GOT3 (cell line): ENCODE measurements at places on chromosomes 13 and 19.

DNA sequence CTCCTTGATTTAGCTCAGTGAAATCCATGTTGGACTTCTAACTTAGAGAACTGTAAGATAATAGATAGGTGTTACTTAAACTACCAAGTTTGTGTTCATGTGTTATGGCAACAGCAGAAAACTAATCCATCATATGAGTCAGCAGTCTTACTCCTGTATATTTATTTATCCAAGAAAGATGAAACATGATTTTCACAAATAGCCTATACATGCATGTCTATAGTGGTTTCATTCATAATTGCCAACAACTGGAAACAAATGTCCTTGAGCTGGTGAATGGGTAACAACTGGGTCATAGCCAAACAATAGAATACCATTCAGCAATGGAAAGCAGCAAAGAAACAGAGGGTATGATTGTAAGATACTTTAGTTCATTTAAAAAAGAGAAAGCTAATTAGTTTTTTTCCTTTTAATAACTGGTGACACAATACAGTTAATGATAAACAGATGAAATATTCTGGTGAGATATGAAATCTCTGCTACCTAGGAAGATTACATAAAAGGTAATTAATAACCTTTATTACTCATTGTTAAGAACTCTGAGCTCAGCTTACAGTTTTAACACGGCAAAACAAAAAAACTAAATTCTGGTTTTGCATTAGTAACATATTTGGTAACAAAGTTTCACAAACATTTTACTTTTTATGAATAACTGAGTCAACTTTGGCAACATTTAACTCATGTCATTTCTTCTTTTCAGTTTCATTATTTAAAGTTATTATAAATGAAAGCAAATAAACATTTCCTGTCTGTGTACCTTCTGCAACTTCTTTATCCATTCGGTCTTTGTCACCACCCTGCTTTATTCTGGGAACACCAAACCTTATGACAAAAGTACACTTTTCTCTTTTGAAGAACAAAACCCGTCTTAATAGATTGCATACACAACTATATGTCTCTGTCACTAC is 181.3 kb downstream of the LIG4 start:
- DNase-seq, result no peak

DNA sequence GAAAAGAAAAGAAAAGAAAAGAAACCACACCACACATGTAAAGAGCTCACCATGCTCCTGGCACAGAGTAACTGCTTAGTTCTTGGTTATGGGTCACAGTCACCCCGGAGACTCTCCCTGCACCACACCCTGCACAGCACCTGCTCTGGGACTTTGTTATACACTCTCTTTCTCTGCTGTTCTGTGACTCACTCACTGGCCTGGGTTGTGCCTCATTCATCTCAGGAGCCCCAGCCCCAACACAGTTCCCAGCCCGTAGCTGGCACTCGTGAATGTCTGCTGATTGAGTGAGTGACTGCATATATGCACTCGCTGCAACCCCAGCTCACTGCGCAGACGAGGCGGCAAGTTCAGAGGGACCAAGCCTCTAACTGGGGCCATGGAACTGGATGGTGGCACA is 22.9 kb upstream of the ZNF507 start:
- no peak for DNase-seq

DNA sequence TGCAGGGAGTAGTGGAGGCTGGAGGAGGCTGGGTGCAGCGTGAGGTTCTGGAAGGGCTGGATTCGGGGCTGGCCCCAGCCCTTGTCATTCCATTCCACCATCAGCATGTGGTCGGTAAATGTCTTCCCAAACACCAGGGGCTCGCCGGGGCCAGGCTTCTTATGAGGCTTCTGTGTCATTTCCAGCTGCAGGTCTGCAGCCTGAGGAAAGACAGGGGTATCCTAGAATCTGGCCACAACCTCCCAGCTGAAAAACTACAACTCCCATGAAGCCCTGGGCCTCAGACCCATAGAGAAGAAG is 4.4 kb downstream of the BCAT2 start:
- no peak for DNase-seq

DNA sequence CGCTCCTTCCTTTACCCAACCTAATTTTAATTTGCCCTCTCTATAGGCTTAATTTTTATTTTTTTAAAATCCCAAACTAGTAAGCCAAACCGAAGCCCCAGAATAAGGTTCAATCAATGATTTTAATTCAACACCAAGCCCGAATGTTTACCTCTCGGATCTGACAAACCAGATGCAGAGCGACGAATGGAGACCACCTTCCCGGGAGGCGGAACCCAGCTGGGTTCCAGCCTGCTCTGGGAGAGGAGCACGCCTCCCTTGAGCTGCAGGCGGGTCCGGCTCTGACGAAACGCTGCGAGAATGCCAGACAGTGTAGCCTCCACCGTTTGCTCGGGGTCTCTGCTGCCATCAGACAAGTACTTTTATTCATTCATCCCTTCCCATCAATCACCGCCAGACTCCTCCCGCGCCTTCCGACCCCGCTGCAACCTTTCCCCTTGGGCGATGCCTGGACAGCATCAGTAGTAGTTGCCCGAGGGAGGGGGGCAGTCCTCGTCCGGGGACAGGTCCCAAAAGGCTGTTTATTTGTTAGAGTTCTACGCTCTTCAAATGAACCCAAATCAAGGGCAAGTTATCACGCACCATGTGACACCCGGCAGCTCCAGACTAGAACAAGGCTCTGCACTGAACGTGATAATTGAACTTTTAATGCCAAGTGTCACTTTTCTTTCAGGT is 752 bp upstream of the EDNRB start:
- DNase-seq, result no peak

GRCh38 chr13:20475927-20476691 is 49.5 kb downstream of the CRYL1 start:
- DNase-seq, result no peak

GRCh38 chr19:13804830-13805683 is 9.8 kb downstream of the ZSWIM4 start:
- DNase-seq, result no peak

GRCh38 chr13:35378939-35379338 is 97.5 kb downstream of the MAB21L1 start:
- DNase-seq, result no peak

DNA sequence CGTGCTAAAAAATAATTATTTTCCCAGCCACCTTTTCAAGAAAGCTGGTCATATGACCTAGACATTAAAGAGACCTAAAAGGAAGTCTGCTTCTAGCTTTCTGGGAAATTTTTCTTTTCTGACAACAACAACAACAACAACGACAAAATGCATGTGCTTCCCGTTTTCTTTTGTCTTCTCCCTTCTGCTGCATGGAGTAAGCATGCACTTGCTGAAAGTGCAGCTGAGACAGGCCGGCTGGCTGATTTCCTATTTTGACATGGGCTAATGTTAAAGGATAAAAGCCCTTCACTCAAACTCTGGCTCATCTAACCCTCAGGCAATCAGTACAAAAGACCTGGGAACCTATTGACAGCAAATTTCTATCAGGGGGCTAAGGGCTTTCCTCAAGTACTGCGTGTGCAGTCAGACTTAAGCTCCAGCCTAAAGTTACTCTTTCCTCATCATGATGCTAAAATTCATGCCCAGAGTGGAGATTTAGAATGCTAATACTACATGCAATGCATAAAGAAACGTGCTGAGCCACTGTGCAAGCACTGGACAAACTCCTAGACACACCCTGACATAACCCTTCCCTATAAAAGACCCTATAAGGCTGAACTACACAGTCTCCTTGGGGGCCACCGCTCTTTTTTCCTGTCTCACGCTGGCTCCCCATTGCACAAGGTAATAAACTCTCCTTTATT is 811.1 kb downstream of the UQCRFS1 start:
- DNase-seq, result no peak

GRCh38 chr19:18992696-18993095 is 40.6 kb downstream of the SUGP2 start:
- DNase-seq, result no peak

- DNase-seq, result no peak
Measured at GRCh38 chr13:69234171-69234570, 873.5 kb upstream of the ATXN8OS start.

DNA sequence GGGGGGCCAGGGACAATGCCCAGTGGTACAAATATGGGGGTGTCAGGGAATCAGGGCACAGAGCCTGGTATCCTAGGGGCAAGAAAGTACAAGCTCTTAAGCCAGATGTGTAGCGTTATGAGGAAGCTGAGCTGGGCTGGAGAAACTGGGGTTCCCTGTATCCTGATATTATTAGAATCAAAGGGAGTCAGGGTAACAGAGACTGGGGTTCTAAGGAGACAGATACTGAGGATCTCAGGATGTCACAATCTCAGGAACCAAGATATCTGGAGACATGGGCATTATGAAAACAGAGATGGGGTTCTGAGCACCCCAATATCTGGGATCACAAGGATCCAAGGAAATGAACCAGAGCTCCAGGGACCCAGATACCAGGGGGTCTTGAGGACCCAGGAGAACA is 784 bp downstream of the BCL3 start:
- no peak for DNase-seq

- no peak for DNase-seq
Measured at GRCh38 chr13:107590556-107590955, 624.8 kb downstream of the LIG4 start.

DNA sequence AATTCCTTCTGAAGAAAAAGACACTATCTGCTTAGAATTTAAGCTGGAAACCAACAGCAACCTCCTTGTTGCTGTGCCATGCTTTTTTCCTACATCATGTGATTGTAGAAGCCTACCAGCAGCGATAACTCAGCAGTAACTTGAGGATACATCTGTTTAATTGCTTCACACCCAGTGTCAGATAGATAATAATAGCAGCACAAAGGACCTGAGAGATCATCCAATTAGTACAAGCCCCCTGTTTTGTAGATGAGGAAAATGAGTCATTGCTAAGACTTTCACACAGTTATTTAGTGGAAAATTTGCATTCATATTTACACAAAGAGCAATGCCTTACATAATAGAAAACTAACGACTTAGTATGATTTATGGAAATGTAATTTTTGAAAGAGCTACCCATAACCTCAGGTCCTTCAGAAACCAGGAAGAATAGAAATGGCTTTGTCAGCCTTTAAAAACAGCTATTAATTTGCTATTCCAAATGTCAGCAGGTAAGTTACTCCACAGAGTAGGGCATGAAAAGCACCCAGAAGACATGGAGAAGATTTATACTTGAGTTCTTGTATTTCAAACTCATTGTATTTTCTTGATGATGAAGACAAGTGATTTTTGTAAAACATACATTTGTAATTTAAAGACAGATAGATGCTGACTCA is 93.7 kb upstream of the SGCG start:
- no peak for DNase-seq

DNA sequence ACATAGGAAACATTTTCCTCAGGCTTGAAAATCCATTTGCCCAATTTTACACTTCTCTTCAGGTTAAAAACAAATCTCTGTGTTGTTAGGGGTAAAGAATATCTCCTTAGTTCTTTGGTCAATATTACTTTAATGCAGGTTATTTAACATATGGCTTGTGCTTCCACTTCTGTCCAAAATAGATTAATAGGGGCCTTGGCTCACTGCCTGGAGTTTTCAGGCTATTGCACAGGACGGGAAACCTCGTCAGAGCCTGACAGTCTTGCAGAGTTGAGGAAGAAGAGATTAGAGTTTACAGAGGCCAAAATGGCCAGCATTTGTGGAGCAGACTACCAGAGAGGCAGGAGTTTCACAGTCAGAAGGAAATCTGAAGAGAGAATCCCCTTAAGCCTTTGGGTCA is 863.9 kb upstream of the GPC6 start:
- DNase-seq, result no peak

DNA sequence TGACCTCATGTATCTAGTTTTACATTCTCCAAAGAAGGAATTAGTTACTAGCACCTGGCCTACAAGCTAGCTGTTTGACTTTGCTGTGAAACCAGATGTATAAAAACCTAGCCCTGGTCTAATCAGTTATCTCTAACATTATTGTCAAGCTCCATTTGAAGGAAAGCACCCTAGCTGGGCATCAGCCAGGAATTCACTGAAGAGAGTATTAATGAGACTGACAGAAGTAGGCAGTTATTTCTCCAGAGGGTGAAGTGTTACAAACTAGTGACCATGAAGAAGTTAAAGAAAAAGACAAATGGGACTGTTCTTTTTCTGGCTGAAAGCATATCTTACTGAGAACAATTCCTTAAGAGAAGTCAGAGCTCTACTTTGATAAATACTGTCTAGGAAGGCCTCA is 2529.3 kb upstream of the PCDH20 start:
- DNase-seq, result no peak

DNA sequence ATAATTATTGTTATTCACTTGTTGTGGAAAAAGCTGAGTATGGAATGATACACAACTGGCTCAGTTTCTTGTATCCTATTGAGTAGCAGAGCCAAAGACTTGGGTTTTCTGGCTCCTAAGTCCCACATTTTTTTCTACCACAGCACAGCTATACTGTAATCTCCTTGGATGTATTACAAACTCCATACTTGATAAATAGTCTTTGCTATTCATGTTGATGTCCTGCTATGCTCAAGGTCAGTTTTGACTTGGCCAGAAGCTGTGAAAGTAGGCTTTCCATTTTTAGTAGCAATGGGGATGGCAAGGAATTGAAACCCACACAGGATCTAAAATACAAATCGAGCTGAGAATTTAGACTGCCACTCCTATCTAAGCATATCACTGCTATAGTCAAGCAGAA is 79.1 kb downstream of the B3GLCT start:
- no peak for DNase-seq

DNA sequence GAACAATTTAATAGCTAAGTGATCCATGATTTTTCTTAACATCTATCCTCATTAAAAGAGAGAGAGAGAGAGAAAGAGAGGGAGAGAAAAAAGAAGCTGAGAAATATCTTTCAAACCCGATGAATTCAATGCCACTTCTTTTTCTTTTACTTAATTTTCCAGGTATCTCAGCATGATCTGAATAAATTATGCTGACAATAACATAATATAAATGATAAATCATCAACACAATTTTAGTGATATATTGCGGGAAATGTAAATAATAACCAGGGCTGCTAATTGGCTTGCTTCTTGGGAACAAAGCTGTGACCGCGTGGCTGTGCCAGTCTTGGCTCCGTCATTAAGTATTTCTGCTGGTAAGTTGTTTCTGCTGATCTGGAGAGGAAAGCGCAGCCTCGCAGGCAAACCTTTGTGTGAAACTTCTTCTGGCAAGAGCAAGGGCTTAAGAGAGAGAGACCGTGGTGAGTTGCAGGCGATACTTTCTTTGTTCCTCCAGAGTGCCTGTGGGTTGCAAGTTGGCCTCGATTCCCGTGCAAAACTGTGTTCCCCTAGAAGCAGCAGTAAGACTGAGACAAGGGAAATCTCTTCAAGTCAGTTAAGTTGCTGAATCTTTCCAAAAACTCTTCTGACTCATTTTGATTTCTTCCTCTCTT is 489.1 kb upstream of the TSHZ3 start:
- no peak for DNase-seq

- DNase-seq, result no peak
Measured at GRCh38 chr13:48446464-48446863, 33.6 kb upstream of the LPAR6 start.
